B cell (primary cell): ENCODE measurements at places on chromosomes 1 and 21. TPM values are rescaled to one million over a fixed set of nuclear protein-coding genes. Genes with fewer than 3 reads are reported as not detected.

GRCh38 chr1:190708418-190709057 lies 230.9 kb upstream of the BRINP3 start:
- DNase-seq = no peak

DNA sequence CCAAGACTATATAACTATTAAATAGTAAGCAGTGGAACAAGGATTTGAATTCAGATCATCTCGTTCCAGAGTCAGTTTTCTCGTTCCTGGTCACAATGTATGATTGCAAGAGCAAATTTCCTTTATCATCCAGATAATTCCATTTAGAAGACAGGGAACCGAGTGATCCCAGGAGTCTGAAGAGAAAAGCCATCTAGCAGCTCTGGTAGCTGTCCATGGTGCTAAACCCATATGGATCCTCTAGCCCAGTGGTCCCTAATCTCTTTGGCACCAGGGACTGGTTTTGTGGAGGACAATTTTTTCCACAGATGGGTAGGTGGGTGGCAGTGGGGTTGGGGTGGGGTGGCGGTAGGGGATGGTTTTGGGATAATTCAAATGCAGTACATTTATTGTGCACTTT lies 229.4 kb downstream of the PTPRU start:
- no peak for DNase-seq

GRCh38 chr1:162328512-162328911 lies 48.1 kb downstream of the SPATA46 start:
- DNase-seq = no peak

DNA sequence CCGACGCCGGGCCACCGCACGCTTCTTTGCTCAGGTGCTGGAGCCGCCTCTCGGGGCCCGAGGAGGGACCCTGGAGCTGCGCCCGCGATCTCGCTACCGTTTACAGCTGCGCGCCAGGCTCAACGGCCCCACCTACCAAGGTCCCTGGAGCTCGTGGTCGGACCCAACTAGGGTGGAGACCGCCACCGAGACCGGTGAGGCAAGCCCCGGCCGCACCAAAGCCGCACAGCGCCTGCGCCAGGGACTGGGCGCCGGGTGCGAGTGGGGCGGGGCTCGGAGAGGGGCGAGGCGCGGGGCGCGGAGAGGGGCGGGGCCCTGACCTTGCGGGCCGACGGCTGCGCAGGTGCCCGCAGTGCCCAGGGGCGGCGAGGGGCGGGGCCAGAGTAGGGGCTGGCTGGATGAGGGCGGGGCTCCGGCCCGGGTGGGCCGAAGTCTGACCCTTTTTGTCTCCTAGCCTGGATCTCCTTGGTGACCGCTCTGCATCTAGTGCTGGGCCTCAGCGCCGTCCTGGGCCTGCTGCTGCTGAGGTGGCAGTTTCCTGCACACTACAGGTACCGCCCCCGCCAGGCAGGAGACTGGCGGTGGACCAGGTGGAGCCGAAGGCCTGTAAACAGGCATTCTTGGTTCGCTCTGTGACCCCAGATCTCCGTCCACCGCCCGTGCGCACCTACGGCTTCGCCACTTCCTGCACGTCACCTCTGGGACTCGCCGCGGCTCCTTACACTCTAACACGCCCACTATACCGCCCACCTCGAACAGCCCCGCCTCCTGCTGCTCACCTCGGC lies 9.8 kb upstream of the CDC20 start:
- DNase-seq = peak; percentile 78

DNA sequence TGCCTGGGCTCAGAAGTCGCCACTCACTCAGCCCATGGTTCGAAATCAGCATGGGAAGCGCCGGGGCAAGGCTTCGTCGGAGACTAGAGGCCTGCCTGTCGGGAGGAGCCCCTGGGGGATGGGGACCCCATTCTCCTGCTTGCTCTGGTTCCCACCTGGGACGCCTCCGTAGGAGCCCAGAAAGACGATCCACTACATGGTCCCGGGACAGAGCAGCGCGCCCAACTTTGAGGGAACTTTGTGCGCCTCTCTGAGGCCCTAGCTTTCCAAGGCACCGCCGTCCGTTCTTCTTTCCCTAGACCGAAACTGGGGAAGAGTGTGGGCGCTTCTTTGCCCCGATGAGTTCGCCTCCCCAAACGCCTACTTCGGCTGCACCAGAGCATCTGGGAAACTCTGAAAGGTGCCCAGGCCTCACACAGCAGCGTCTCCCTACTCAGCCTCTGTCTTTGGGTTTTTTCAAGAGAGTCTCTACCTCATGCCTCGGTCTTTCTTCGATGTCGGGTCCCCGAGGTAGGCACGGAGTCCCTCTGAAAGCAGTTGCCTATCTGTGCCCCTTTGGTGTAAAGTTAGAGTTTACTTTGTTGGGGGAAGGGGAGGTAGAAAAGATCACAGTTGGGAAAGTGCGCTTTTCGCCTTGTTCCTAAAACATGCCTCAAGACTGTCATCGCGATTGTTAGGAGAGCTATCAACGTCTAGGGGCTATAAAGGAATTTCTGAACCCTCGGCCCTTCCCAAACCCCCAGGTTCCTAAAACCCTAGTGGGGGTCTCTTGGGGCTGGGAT lies 14.0 kb downstream of the NR5A2 start:
- DNase-seq = peak; percentile 32

GRCh38 chr21:44273046-44273445 lies 11.3 kb upstream of the DNMT3L start:
- DNase-seq = no peak

Gene ADAMTS1
- total RNA-seq = not detected in 2 replicates

Gene C1orf56
- 4.5 and 7.6 TPM in 2 replicates for total RNA-seq

GRCh38 chr1:30778154-30778978 lies 20.8 kb upstream of the LAPTM5 start:
- no peak for DNase-seq

GRCh38 chr1:48665708-48666407 lies 110.8 kb downstream of the BEND5 start:
- no peak for DNase-seq

GRCh38 chr1:43360616-43361015 lies 1.8 kb downstream of the CDC20 start:
- DNase-seq = no peak

- no peak for DNase-seq
Measured at GRCh38 chr1:175862408-175862807, 119.0 kb upstream of the TNR start.

GRCh38 chr21:39661740-39662139 lies 49.0 kb downstream of the B3GALT5 start:
- no peak for DNase-seq

DNA sequence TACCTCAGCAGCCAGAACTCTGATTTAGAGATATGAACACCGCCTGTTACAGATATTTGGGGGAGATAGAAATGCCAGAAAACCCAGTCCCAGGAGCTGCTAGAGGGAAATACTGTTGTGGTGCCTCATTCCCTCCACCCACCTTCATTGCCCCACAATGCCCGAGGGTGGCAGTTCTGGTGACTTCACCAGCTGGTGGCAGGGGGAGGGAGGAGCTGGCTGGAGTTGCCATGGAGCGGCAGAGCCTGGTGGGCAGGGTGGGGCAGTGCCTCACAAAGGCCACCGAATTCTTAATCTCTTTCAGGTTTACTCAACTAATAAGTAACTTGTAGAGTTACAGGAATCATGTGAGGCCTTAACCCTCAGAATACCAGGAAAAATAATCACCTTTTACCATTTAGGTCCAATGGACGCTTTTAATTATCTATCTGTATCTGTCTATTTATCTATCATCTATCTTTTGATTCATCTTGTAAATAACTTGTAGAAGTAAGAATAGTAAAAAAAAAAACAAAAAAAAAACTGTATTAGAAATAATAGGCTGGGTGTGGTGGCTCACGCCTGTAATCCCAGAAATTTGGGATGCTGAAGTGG lies 11.7 kb upstream of the S100A11 start:
- DNase-seq = no peak

Gene S100A8
- 1.9 and 3.3 TPM in 2 replicates for total RNA-seq

Gene ADORA1
- not detected in 2 replicates for total RNA-seq

GRCh38 chr1:228969953-228970800 lies 234.9 kb downstream of the RHOU start:
- no peak for DNase-seq

GRCh38 chr1:69491416-69491815 lies 76.3 kb upstream of the LRRC7 start:
- no peak for DNase-seq

DNA sequence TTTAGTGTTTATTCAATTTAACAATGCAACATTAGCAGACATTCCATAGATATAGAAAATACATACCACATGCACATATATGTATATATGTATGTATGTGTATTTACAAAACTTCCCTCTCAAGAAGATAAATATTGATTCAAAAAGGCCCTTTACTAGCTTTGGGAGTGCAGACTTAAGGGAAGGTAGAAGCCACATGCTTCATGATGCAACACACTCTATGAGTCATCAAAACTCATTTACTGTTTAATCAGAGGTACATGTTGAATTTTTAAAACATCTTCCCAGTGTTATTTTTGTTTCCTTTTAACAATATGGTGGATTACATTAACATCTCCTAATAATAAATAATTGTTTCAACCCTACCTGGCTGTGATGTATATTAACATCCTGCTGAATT lies 61.4 kb upstream of the KIRREL1 start:
- no peak for DNase-seq

Gene MPZ
- 11.8 and 12.9 TPM in 2 replicates for total RNA-seq

DNA sequence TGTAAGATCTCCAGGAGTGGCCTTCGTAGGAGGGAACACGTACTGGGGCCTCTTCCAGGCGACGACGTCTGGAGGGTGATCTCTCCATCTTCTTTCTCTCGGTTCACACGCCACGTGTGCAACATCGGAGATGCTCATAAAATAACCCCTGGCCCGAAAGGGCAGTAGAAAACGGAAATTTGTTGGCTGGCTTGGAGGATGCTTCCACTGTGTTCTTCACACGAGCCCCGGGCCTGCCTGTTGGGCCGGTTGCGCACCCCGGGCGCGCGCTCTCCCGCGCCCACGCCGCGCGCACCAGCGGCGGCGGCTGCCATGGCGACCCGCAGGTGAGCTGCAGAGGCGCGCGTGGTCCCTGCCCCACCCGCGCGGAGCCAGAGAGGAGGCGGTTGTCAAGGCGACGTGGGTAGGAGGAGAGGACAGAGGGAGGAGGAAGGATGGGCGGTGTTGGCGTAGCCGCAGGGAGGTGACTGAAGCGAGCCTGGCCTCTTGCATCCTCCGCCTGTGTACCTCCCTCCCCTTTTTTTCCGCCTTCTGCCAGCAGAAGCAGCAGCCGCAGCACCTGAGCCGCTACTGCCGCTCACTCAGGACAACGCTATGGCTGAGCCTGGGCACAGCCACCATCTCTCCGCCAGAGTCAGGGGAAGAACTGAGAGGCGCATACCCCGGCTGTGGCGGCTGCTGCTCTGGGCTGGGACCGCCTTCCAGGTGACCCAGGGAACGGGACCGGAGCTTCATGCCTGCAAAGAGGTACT lies at the start of gene ELAPOR1:
ELAPOR1 (plus strand) TSS at position 526 of the 752 bp plus-strand sequence; CDS start at position 595, 69 bp downstream.
- DNase-seq = peak; percentile 87

Gene FAM131C
- 0.37 and 0.58 TPM in 2 replicates for total RNA-seq

DNA sequence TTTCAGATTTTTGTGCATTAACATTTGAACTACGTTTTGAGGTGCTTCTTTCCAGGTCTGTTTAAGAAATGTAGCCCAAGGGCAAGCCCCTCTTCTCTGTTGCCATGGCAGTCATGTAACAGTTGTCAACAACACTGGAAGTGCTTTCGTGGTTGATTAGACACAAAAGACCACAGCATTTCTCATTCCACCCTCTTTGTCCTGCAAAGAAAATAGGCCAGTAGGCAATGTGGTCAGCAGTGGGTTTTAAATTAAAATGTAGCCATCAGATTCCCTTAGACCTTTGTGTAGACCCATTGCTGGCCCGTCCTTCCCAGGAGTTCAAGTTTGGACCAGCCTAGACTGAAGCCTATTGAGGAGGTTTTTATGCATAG lies 35.4 kb downstream of the VANGL1 start:
- no peak for DNase-seq

- DNase-seq = peak; percentile 14
Measured at GRCh38 chr1:10794724-10795275, 1.6 kb downstream of the CASZ1 start.

GRCh38 chr21:37555672-37556261 lies 189.2 kb downstream of the DYRK1A start:
- DNase-seq = no peak
